ENCODE measurements at places on chromosomes 16 and 17. TPM values are rescaled to one million over a fixed set of nuclear protein-coding genes. Genes with fewer than 3 reads are reported as not detected.

The UNC45B gene
- total RNA-seq = not detected

The CD68 gene
- 6.9 TPM for total RNA-seq

The CDRT15L2 gene
- not detected for total RNA-seq

The NPTX1 gene
- total RNA-seq = not detected

The PEX12 gene
- total RNA-seq = 5.8 TPM

The TRIM72 gene
- total RNA-seq = not detected

The TEX14 gene
- total RNA-seq = not detected

The AATK gene
- 0.59 TPM for total RNA-seq

The TP53TG3F gene
- not detected for total RNA-seq

The ENPP7 gene
- not detected for total RNA-seq

The RASL10B gene
- 0.09 TPM for total RNA-seq

The CRYBA1 gene
- total RNA-seq = not detected

The GPR142 gene
- not detected for total RNA-seq

The PIRT gene
- not detected for total RNA-seq

The ULK2 gene
- total RNA-seq = 7.9 TPM

The HSD3B7 gene
- 5.3 TPM for total RNA-seq

The KCNAB3 gene
- total RNA-seq = 4.2 TPM

The EPN3 gene
- total RNA-seq = 4.4 TPM

The CMC2 gene
- 102 TPM for total RNA-seq

The KRTAP9-8 gene
- total RNA-seq = not detected

The CBFA2T3 gene
- not detected for total RNA-seq

The C16orf78 gene
- not detected for total RNA-seq

The ARL5C gene
- not detected for total RNA-seq

The G6PC1 gene
- total RNA-seq = not detected

The CCL14 gene
- total RNA-seq = not detected

The TERB1 gene
- 0.26 TPM for total RNA-seq

The CES5A gene
- not detected for total RNA-seq

The GSE1 gene
- 44.4 TPM for total RNA-seq

The LGALS9B gene
- not detected for total RNA-seq

The TIMP2 gene
- total RNA-seq = 35.1 TPM

The STX1B gene
- total RNA-seq = 0.91 TPM

The NLRC3 gene
- total RNA-seq = not detected
